ENCODE measurements at places on chromosomes 11 and 22. TPM values are rescaled to one million over a fixed set of nuclear protein-coding genes. Genes with fewer than 3 reads are reported as not detected.

TMEM45B gene
- total RNA-seq, result not detected

SPI1 gene
- 18.4 TPM for total RNA-seq

PLAAT2 gene
- total RNA-seq, result not detected

SVIP gene
- total RNA-seq, result 6.9 TPM

WBP2NL gene
- 0.95 TPM for total RNA-seq

MYRF gene
- 0.54 TPM for total RNA-seq

DNA sequence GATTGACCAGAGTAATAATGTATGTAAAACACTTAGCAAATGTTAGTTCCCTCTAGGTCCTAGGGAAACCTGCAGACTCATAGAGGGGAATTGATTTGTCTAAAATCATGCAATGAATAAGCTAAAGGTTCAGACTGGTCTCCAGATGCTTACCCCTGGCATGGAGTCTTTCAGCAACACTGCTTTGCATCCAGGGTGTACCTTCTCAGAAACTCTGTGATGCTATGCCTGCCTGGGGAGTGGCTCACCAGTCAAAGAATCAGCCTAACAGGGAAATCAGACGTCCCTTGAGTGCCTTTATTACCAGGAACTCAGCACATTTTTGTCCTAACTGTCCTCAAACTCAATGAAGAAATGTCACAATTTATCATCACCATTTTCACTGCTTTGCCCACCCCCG, 5.9 kb upstream of the UVRAG start:
- H3K36me3 ChIP-seq, result no peaks in the 10 kb centered on the region
- peaks cover 6% of the 10 kb centered on the region for H3K4me1 ChIP-seq
- H3K27me3 ChIP-seq, result no peaks in the 10 kb centered on the region
- no peak overlapping the region for H3K27ac ChIP-seq

DNA sequence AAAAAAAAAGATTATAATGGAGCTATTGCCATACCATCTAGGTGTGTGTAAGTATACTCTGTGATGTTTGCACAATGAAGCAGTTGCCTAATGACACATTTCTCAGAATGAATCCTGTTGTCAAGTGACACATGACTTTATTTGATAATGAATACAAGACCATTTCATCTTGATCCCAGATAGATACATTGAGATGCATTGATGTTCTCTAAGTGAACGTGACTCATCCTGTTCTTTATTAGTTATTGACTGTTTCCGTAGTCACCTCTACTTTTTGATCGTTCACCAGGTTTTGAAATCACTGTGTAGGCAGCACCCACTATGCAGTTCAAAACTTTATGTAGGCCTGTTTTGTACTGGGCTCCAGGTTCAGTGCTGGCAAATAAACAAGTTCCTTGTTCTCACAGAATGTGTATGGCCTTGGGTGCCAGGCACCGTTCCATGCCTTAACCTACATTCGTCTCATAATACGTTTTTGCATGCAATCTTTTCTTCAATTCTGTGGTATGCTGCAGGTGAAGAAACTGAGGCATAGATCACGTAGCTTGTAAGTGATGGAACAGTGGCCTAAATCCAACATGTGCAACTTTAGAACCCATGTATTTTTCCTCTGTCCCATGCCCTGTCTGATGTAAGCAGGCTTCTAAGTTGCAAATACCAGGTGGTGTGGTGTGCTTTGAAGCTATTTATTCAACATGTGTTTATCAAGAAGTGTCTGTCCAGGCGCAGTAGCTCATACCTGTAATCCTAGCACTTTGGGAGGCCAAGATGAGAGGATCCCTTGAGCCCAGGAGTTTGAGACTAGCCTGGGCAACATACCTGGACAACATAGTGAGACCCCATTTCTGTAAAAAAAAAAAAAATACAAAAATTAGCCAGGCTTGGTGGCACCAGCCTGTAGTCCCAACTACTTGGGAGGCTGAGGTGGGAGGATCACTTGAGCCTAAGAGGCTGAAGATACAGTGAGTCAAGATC, 10.4 kb downstream of the SREBF2 start:
- DNase-seq, result no peak
- peaks cover 39% of the 10 kb centered on the region for H3K4me1 ChIP-seq
- no peaks in the 10 kb centered on the region for H3K27me3 ChIP-seq
- H3K4me3 ChIP-seq, result no peak overlapping the region
- H3K27ac ChIP-seq, result no peak overlapping the region

- no peak overlapping the region for H3K27ac ChIP-seq
- no peaks in the 10 kb centered on the region for H3K36me3 ChIP-seq
- no peaks in the 10 kb centered on the region for H3K4me1 ChIP-seq
- no peak overlapping the region for H3K4me3 ChIP-seq
Observed at GRCh38 chr11:90476442-90477007, 253.7 kb upstream of the CHORDC1 start.

GRCh38 chr11:86769219-86769618, 31.1 kb upstream of the PRSS23 start:
- no peak for DNase-seq
- no peaks in the 10 kb centered on the region for H3K27me3 ChIP-seq
- no peaks in the 10 kb centered on the region for H3K4me1 ChIP-seq
- H3K4me3 ChIP-seq, result no peak overlapping the region

DNA sequence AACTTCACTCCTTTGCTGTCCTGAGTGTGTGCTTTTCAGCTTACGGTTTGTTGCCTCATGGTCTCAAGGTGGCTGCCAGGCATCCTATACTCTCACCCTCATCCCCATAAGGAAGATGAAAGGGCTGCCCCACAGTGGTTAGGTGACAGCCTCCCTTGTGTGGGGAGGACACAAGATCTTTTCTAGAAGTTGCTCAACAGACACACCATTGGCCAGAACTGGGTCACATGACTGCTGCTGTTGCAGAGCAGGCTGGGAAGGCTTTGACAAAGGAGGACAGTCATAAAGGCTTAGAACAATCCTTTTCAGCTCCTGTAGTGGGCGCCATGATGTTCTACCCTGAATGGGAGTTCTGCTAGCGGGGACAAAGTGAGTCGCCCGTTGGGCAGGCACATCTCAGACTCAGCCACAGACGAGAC, 69.7 kb upstream of the RASD2 start:
- no peaks in the 10 kb centered on the region for H3K27me3 ChIP-seq
- H3K36me3 ChIP-seq, result no peaks in the 10 kb centered on the region
- no peak overlapping the region for H3K4me3 ChIP-seq
- no peak for DNase-seq

DNA sequence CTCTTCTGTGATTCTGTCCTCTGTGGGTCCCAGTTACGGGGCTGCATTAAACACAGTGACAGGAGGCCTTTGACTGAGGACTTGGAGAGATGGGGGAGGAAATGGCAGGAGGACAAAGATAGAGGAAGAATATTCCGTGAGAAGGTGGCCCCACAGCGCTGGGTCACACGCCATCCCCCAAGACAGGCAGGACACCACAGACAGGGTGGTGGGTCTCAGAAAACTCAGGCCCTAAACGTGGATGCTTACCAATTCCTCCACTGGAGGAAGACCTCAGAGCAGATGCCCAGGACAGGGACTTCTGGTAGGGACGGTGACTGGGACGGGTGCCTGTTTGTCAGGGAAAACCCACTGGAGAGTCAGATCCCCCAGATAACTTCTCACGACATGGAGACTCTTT, 34.0 kb downstream of the IGLL5 start:
- H3K36me3 ChIP-seq, result no peaks in the 10 kb centered on the region
- DNase-seq, result no peak
- no peak overlapping the region for H3K4me3 ChIP-seq

DNA sequence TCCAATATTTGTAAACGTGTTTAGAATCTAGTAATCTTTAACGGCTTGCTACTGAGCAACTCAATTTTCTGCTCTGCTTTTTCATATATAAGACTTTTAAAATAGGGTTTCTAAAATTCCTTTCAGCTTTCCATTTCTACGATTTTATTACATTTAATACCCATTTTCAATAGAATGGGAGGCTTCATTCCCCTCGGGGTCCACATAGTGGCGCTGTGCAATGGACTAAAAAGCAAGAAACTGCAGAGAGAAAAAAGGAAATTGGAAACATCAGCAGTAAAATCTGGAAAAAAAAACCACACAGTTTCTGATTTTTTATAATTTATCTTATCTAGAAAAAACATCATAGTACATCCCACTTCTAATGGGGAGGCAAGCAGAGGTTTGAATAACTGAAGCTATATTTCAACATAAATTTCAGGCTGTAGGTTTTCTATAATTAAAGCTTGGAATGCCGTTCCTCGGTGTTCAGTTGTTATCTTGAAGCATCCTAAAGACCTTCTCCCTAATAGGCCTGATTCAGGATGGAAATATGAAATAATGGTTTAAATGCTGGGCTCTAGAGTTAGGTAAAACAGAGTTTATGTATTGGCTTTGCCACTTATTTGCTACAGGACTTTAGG, 18.7 kb upstream of the JHY start:
- no peaks in the 10 kb centered on the region for H3K36me3 ChIP-seq
- no peak for DNase-seq
- no peak overlapping the region for H3K27ac ChIP-seq
- H3K27me3 ChIP-seq, result no peaks in the 10 kb centered on the region
- H3K4me3 ChIP-seq, result no peak overlapping the region
- no peaks in the 10 kb centered on the region for H3K4me1 ChIP-seq

- no peaks in the 10 kb centered on the region for H3K27me3 ChIP-seq
- no peak overlapping the region for H3K4me3 ChIP-seq
- H3K4me1 ChIP-seq, result peaks cover 28% of the 10 kb centered on the region
- no peak overlapping the region for H3K27ac ChIP-seq
Observed at GRCh38 chr22:37183432-37184379, 4.3 kb downstream of the C1QTNF6 start.

GRCh38 chr11:85827748-85828639, 17.1 kb upstream of the SYTL2 start:
- H3K4me1 ChIP-seq, result peaks cover 29% of the 10 kb centered on the region
- H3K4me3 ChIP-seq, result no peak overlapping the region
- H3K36me3 ChIP-seq, result no peaks in the 10 kb centered on the region
- H3K27ac ChIP-seq, result peak overlapping the region; percentile 31

DNA sequence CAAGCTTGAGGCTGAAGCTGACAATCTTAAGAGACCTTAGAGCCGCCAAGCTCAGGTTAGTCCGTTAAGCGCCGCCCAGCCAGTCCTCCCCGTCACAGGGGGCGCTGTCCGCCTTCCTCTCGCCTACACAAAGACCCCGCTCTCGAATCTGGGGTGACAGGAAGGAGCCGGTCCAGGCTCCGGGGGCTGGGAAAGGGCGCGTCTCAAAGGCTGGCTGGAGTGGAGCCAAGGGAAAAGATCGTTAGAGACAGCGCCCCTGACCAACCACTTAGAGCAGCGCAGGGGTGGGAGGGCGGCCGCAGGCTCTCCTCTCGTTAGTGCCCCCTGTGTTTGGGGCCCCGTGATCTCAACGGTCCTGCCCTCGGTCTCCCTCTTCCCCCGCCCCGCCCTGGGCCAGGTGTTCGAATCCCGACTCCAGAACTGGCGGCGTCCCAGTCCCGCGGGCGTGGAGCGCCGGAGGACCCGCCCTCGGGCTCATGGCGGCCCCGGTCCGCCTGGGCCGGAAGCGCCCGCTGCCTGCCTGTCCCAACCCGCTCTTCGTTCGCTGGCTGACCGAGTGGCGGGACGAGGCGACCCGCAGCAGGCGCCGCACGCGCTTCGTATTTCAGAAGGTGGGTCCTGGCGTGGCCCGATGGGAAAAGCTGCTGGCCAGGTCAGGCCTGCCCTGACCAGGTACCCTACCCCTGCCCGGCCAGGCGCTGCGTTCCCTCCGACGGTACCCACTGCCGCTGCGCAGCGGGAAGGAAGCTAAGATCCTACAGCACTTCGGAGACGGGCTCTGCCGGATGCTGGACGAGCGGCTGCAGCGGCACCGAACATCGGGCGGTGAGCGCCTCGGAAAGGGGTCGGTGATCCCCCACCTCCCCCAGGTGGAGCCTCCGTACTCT, at the start of gene MUS81:
MUS81 (plus strand) TSS at position 156 of the 887 bp plus-strand sequence; CDS start at position 477, 321 bp downstream.
- H3K27me3 ChIP-seq, result no peaks in the 10 kb centered on the region
- DNase-seq, result peak; percentile 99
- peaks cover 16% of the 10 kb centered on the region for H3K36me3 ChIP-seq
- peak within 1 kb of the TSS; percentile 84 for H3K4me3 ChIP-seq
- H3K27ac ChIP-seq, result peak within 1 kb of the TSS; percentile 98
- peaks cover 43% of the 10 kb centered on the region for H3K4me1 ChIP-seq

DNA sequence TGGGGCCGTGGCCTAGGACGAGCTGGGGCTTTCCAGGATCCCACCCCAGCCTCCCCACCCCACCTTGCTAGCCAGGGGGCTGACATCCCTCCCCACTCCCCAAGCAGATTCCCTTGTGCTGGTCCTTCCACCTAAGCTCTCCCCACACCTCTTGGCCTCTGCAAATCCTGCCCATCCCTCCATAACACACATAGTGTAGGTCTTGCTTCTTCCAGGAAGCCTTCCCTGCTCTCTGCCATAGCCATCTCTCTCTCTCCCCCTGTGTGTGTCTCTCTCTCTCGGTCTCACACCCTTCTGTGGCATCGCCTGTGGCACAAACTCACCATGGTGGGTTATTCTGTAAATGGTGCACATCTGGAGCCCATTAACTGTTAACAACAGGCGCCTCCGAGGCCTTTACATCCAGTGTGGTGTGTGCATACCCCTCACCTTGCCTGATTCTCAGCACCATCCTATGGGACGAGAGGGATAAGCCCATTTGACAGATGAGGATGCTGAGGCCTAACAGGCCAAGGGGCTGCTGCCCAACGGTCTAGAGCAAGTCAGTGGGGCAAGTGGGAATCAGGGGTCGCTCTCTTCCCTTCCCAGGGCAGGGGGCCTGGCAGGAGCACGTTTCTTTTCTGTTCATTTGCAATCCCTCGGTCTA, 22.2 kb upstream of the PICK1 start:
- H3K4me1 ChIP-seq, result no peaks in the 10 kb centered on the region
- H3K4me3 ChIP-seq, result no peak overlapping the region

GRCh38 chr11:93573184-93573583, 30.0 kb upstream of the SMCO4 start:
- no peak for DNase-seq
- no peak overlapping the region for H3K27ac ChIP-seq
- H3K27me3 ChIP-seq, result no peaks in the 10 kb centered on the region
- peaks cover 8% of the 10 kb centered on the region for H3K4me1 ChIP-seq
- no peak overlapping the region for H3K4me3 ChIP-seq
- H3K36me3 ChIP-seq, result no peaks in the 10 kb centered on the region

DNA sequence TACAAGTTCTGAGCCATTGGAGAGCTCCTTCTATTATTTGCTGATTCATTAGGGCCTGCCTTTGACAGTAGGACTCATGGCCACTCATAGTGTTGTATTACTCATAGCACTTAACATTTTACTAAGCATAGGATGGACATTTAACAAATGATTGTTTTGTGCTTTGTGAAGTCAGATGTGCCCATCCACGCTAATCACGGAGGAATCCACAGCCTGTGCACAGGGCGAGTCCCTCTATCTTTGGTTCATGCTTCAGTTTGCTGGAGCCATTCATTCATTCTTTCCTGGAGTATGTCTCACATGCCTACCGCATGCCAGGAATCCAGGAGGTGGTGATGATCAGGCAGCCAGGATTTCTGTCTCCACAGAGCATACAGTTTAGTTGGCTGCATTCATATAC, 254.1 kb downstream of the NTM start:
- H3K27me3 ChIP-seq, result no peaks in the 10 kb centered on the region
- no peak overlapping the region for H3K27ac ChIP-seq
- H3K4me1 ChIP-seq, result no peaks in the 10 kb centered on the region
- H3K4me3 ChIP-seq, result no peak overlapping the region
- no peak for DNase-seq

- H3K4me3 ChIP-seq, result no peak overlapping the region
- peak overlapping the region; percentile 81 for H3K27ac ChIP-seq
- DNase-seq, result no peak
- H3K27me3 ChIP-seq, result no peaks in the 10 kb centered on the region
- H3K36me3 ChIP-seq, result no peaks in the 10 kb centered on the region
- H3K4me1 ChIP-seq, result peaks cover 37% of the 10 kb centered on the region
Observed at GRCh38 chr11:72643547-72643946, 30.7 kb downstream of the PDE2A start.

- DNase-seq, result peak; percentile 76
- H3K4me3 ChIP-seq, result no peak overlapping the region
- no peak overlapping the region for H3K27ac ChIP-seq
- H3K4me1 ChIP-seq, result no peaks in the 10 kb centered on the region
Observed at GRCh38 chr11:126989942-126990715, 10.4 kb downstream of the KIRREL3 start.

- DNase-seq, result no peak
- H3K4me1 ChIP-seq, result no peaks in the 10 kb centered on the region
- no peak overlapping the region for H3K4me3 ChIP-seq
Observed at GRCh38 chr11:70183483-70184176, 19.5 kb upstream of the FADD start.
